WTC11 (cell line): ENCODE measurements at places on chromosomes 2 and 18. TPM values are rescaled to one million over a fixed set of nuclear protein-coding genes. Genes with fewer than 3 reads are reported as not detected.

KLHL41 gene
- not detected in 3 replicates for total RNA-seq

- H3K4me3 ChIP-seq: no peak overlapping the region
- H3K27ac ChIP-seq: no peak overlapping the region
- H3K36me3 ChIP-seq: peaks cover 11% of the 10 kb centered on the region
- no peak for DNase-seq
- peaks cover 19% of the 10 kb centered on the region for H3K4me1 ChIP-seq
- no peaks in the 10 kb centered on the region for H3K27me3 ChIP-seq
Observed at GRCh38 chr2:160726046-160726445, 232.4 kb upstream of the RBMS1 start.

DNA sequence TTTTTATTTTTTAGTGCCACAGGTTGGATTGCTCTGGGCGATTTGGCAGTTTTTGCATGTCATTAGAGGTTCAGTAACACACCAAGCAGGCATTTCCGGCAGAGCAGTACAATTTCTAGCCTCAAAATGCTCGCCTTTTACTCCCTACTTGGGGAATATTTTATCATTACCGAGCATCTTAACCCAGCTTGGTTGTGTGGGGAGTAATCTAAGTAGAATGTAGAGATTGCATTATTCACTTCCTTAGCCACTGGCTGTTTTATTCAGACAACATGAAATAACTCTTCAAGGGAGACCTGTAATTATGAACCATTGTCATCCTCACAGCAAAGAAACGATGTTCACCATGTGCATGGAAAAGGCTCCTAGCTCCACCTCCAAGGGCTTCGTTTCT lies 13.1 kb downstream of the GRP start:
- no peak overlapping the region for H3K27ac ChIP-seq
- H3K4me3 ChIP-seq: no peak overlapping the region
- no peaks in the 10 kb centered on the region for H3K36me3 ChIP-seq

SCN2A gene
- total RNA-seq: 0.39 to 0.53 TPM (median 0.44 TPM) in 3 replicates

DNA sequence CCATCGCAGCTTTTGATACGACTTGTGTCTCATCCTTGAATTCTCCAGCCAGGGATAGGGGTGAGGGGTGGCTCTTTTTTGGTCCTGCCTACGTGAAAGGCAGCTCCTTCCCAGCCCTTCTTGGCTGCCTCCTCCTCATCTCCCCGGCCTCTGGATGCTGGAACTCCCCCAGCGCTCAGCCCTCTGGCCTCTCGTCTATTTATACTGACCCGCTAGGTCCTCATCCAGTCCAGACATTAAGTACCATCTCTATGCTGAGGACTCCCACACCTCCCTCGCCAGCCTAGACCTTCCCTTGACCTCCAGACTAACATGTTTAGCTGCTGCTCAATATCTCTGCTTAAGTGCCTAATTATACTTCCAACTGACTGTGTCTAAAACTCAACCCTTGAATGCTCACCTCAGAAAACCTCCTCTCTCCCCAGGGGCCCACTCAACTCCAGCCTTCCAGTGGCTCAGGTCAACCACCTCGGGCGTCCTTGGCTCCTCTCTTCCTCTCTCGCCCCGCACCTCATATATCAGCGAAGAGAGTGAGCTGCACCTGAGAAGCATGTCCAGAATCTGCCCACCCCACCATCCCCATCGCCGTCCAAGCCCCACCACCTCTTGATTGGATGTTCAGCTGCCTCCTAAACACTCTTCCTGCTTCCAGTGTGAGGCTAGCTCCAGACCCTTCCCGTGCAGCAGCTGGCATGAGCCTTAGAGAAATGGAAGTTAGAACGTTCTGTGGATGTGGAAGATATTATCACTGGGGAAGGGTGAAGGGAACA lies 34.8 kb downstream of the TOGARAM2 start:
- DNase-seq: no peak
- H3K27ac ChIP-seq: no peak overlapping the region
- H3K36me3 ChIP-seq: no peaks in the 10 kb centered on the region
- peaks cover 14% of the 10 kb centered on the region for H3K4me1 ChIP-seq
- H3K27me3 ChIP-seq: no peaks in the 10 kb centered on the region

DNA sequence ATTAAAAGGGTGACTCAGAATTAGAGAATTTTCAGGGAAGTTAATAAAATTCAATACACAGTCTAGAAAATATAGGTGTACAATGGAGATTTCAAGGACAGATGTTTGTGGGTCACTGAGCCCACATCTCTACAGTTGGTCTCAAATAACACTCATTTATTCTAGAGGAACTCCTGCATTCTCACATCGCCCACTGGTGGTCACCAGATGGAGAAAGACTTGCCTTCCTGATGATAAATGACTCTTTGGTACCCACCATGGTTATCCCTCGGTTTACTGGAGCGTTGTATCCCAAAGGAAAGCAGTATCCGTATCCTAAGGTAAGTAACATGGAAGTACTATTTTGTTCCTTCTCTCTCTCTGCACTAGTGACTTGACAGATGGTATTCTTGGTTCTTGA lies 1297.1 kb downstream of the DPP10 start:
- DNase-seq: peak; percentile 21
- H3K4me1 ChIP-seq: no peaks in the 10 kb centered on the region
- no peak overlapping the region for H3K27ac ChIP-seq
- no peaks in the 10 kb centered on the region; the same call in 1 of the 2 replicates for H3K36me3 ChIP-seq
- H3K27me3 ChIP-seq: no peaks in the 10 kb centered on the region

TNS1 gene
- total RNA-seq: 4.2 to 5.4 TPM (median 4.5 TPM) in 3 replicates

DNA sequence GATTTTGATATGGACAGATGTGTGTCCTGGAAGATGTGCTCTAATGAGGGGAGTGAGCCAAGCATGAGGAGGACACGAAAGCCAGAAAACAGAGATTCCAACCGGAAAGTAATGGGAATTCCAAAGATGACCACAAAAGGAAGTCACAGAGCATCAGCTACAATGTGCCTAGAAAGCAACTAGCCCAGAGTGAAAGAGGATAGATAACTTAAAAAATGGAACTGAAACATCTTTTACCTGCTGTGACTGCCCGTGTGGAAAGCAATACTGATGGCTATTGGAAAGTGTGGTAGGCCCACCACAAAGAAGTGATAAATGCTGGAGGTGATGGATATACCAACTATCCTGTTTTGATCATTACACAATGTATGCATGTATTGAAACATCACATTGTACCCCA lies 21.6 kb downstream of the DNMT3A start:
- no peak for DNase-seq
- no peak overlapping the region for H3K4me3 ChIP-seq
- no peaks in the 10 kb centered on the region for H3K27me3 ChIP-seq
- H3K36me3 ChIP-seq: no peaks in the 10 kb centered on the region

DNA sequence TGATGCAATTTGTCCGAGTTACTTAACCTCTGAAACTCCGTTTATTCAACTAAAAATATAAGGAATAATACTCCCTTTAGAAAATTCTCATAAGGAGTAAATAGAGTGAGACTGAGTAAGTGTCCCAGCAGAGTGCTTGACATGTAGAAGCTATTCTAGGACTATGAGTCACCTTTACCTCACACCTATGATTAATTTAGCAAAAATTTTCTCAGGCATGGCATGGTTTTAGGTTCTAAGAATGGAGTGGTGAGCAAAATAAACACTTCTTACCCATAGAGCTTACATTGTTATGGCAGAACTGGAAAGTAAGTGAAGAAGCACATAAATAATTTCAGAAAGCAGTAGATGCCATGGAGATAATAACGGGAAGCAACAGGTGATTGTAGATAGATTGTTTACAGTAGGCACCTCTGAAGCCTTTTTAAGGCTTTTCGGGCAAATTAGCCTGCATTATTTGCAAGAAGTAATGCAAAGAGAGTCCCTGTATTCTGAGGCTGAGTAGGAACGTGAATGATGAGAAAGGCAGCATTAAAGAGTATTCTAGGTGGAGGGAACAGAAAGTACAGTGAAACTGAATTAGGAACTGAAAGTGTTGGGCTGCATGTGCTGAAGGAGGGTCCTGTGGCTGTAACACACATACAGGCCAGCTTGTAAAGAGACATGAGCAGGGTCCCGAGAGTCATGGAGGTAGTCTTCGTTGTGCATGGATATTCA lies 209.2 kb downstream of the ZNF407 start:
- DNase-seq: no peak
- H3K36me3 ChIP-seq: no peaks in the 10 kb centered on the region
- H3K27me3 ChIP-seq: no peaks in the 10 kb centered on the region
- no peak overlapping the region for H3K27ac ChIP-seq

LRRC30 gene
- total RNA-seq: not detected in 3 replicates

GRCh38 chr2:102442967-102443828 lies 20.2 kb downstream of the IL18RAP start:
- H3K36me3 ChIP-seq: no peaks in the 10 kb centered on the region
- no peak overlapping the region for H3K27ac ChIP-seq
- H3K27me3 ChIP-seq: no peaks in the 10 kb centered on the region
- DNase-seq: peak; percentile 15

DNA sequence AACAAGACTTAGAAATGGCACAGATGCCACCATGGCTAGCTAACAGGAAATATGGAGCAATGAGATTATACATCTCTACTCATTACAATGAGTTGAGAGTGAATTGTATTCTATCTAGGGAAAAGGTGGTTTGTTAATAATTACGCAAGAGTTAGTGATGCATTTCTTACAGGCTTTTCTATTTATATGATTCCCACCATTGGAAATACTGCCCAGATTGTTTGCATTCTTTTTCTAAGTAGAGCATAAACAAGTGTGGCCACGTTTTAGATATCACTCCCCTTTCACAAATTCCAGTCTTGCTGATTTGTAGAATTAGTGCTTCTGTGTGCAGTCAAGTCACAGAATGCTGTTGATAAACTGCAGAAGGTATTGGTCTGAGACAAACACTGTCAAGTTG lies 56.6 kb downstream of the ZNF804A start:
- H3K4me3 ChIP-seq: no peak overlapping the region
- H3K36me3 ChIP-seq: no peaks in the 10 kb centered on the region
- no peak for DNase-seq
- H3K4me1 ChIP-seq: no peaks in the 10 kb centered on the region
- no peak overlapping the region for H3K27ac ChIP-seq

- no peak overlapping the region for H3K27ac ChIP-seq
- H3K4me1 ChIP-seq: peaks cover 34% of the 10 kb centered on the region
- no peaks in the 10 kb centered on the region for H3K36me3 ChIP-seq
- DNase-seq: no peak
- H3K27me3 ChIP-seq: no peaks in the 10 kb centered on the region
Observed at GRCh38 chr2:21256006-21256405, 132.2 kb downstream of the TDRD15 start.

STK16 gene
- 27.4 to 28.8 TPM (median 27.5 TPM) in 3 replicates for total RNA-seq

- H3K4me1 ChIP-seq: peaks cover 4% of the 10 kb centered on the region
- no peak for DNase-seq
- H3K27ac ChIP-seq: no peak overlapping the region
- H3K4me3 ChIP-seq: no peak overlapping the region
- H3K27me3 ChIP-seq: no peaks in the 10 kb centered on the region
Observed at GRCh38 chr18:68409576-68409975, 305.3 kb downstream of the TMX3 start.
